ENCODE measurements at places on chromosomes 11 and 22.

- no peak for DNase-seq
Measured at GRCh38 chr11:93288079-93288478, 42.5 kb upstream of the DEUP1 start.

DNA sequence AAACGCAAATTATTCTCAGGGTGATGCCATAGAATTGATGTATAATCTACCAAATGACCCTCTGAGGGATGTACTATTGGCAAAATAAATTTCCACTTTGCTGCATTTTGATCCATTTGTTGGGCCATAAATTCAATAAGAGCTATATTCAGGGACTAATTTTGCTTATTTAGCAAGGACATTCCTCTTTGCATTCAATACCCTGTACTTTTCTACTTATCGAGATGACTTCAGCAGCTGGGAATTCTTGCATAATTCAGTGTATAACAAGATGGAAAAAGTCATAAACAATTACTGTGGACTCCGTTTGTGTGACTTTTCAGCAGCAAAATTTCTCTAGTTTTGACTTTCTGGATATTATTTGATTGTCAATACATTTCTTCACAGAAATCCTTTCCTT, 744.7 kb upstream of the CCDC179 start:
- DNase-seq, result no peak

GRCh38 chr11:61022311-61023085, 51.0 kb downstream of the CD6 start:
- DNase-seq, result no peak

- no peak for DNase-seq
Measured at GRCh38 chr11:24226606-24227005, 270.2 kb upstream of the LUZP2 start.

DNA sequence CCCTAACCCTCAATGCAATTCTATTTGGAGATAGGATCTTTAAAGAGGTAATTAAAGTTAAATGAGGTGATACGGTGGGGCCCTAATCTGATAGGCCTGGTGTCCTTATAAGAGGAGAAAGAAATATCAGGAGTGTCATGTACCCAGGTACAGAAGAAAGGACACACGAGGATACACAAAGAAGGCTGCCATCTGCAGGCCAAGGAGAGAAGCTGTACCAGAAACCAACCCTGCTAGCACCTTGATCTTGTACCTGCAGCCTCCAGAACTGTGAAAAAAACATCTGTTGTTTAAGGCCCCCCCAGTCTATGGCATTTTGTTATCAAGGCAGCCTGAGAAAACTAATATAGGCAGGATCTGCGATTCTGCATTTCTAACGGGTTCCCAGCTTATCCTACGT, 44.2 kb downstream of the FBXO7 start:
- DNase-seq, result no peak

DNA sequence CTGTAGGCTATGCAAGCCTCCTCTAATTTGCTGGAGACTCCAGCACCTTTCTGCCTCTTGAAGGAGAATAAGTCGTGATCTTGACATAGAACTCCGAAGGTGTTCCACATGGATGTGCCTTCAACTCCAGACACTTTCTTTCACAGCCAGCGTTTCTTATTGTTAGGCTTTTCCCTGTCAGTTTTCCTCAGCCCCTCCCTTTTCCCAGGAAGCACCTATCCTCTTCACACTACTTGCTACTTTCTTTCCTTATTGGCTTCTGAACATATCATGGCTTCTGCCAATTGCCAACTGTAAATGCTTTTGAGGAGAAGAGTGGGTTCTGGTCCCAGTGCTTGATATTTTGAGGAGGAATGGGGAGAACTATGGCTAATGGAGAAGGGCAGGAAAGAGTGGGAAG, 216.3 kb upstream of the PGR start:
- DNase-seq, result no peak

DNA sequence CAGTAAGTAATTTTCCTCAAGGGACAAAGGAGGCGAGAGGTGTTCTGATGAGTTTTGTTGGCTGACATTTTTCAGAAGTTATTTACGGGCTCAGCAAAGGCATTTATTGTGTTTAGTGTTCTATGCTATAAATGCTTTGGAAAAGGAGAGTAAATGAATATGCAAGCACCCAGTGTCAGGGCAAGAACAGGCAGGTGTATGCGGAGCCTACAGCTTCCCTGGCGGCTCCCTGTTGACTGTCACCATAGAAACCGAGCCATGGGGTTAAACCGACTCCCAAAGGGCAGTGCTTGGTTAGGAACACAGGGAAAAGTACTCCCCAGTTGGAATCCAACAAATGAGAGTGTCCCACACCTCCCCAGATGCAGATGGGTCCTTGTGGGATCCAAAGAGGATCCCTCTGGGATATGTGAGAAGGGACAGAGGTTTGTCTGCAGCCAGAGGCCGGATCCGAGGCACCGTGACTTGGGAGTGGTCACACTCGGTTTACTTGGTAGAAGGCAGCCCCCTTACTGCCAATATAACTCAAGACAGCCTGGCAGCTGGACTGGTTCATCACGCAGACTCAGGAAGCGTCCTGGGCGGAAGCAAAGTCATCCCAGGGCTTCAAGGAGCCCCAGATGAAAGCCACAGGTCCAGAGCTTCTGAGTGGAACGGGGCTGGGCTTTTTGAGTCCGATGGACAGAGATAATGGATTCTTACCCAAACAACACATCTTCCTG, 329.7 kb downstream of the CTTN start:
- no peak for DNase-seq

DNA sequence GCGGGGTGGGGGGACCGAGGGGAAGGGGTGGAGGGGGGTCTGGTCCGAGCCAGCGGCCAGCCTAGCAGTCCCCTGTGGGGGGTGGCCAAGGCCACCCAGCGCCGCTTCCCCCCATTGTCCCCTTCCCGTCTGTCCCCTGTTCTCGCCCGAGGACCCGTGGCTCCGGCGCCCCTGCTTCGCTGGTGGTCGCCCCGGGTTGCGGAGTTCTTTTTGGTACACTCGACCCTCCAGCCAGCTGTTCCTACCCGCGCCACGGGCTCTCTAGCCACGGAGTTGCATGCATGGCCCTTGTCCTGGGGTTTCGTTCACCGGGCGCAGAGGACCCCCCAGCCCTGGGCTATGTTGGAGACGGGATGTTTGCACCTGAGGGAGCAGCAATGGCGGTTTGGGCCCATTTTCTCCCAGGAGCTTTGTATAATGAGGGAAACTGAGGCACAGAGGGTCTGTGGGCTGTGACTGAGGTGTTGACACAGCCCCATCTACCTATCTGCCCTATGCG, 489 bp downstream of the RNF214 start:
- DNase-seq, result no peak

DNA sequence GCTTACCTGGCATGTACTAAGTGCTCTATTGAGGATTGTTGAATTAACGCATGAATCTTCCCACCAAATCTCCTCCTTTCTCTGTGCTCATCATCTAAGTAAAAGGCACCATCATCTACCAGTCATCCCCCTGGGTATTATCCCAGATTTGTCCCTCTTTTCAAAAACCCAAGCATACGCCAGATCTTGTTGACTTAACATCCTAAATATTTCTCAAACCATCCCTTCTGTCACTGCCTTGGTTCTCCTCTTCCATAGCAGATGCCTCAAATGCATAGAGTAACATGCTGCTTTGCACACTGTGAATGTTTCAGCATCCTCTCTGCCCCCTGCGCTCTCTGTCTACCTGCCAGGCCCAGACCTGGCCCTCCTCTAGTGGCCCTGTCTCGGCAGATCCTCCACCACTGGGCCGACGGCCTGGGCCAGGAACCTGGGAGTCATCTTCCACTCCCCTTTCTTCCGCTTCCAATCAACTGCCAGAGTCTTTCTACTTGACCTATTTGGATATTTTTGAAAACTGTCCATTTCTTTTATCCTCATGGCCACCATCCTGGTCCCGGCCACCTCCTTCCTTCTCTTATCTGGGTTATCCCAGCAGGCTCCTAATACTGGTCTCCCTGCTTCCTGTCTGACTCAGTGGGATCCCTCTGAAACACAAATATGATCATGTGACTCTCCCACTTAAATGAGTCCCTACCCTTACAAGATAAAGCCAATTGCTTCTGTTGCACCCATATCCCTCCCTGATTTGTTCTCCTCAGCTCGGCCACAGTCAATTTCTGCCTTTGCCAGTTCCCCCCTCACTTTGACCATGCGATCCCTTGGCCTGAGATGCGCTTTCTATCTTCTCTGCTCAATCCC, 3.4 kb upstream of the TAB1 start:
- no peak for DNase-seq

DNA sequence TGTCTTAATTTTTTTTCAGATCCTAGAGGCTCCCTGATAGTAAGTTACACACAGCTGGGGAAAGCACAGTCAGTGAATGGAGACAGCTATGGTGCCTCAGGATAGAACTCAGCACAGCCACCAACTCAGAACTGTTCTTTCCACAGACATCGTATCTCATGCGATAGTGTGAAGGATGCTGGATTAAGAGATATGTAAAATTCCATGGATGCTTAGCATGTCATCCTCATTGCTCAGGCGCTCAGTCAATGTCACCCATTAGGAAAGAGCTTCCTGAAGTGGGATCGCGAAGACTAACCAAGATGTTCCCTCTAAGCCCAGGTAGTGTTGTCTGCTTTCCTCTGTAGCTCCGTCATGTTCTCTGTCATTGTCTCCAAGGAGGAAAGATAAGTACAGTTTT, 1000.4 kb downstream of the OPCML start:
- no peak for DNase-seq

DNA sequence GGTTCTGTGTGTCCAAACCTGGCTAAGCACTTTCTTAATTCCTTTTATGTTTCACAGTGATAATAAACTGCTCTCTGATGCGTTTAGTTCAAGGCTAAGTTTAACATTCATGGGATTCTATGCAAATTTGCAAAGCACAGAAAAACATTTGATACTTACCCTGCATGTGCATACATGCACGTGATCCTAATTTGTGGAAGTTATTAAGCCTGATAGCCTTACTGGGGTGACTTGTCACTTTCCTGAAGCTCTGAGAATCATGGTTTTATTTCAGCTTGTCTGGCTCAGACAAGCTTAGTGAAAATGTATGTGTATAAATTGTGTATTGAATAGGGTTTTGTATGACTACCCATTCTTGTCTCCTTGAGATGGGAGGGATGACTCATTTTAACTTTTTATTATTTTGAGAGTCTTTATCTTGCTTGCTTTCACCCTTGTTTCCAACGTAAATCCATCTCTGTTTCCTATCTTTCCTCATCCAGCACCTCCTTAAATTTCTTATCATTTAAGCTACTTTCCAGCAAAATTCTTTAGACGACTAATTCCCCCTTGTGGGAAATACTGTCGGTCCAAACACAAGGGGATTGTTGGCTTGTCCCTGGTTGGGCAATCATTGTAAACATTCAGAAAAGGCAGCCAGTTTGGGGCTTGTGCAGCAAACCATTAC, 167.1 kb downstream of the C11orf91 start:
- no peak for DNase-seq

GRCh38 chr22:30201945-30202344, 44.6 kb downstream of the LIF start:
- DNase-seq, result no peak

DNA sequence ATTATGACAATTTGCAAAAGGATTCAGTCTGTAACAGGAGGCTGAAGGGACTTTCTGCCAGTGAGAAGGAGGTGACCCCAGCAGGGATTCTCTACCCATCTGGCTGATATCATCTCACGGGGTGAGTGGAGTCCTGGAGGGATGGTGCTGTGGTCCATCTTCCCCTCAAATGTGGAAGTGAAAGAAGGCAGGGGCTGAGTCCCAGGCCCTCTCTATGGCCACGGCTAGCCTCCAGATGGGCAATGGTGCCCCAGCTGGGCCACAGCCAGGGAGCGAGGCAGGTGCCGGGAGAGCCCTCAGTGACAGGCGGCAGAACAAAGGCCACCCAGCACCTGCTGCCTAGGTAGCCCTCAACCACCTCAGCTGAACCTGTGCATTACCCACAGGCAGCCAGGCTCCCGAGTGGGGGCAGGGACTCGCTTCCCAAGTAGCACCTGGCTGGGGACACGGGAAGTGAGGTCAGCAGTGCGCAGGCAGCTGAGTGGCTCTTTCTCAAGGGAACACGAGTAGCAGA, 6.7 kb downstream of the NECTIN1 start:
- no peak for DNase-seq

- no peak for DNase-seq
Measured at GRCh38 chr11:26974996-26975395, 18.9 kb upstream of the FIBIN start.

- no peak for DNase-seq
Measured at GRCh38 chr22:43110444-43110926, at the start of gene BIK. TSS of gene BIK (plus strand) at chr22:43110750. CDS start at chr22:43124023, 13,273 bp downstream.

DNA sequence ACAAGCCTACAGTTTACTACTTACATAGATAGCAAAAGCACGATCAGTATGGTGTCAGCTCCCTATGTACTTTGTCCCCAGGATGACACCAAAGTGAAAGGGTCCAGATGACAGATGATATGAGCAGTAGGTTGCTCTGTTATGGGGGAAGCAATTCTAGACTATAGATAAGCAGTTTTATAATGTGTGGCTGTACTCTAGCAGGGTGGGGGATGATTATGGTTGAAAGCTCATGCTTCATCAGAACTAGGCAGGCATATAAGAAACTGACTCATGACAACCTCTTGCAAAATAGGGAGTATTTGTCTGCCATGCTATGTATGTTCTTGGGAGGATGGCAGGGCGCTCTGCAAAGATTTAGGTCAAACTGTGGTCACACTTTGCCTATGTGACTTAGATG, 158.2 kb upstream of the ZBED5 start:
- DNase-seq, result no peak

DNA sequence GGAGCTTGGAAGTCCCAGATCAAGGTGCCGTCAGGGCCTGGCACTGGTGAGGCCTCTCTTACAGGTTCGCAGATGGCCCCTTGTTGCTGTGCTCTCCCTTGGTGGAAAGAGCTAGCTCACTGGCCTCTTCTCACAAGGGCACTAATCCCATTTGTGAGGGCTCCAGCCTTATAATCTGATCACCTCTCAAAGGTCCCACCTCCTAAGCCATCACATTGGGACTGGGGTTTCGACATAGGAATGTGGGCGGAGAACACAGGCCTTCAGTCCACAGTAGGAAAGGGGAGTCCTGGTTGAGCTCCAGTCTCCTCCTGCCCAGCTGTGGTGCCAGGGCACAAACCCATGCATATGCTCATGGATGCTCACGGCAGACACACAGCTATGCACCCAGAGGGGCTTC, 14.0 kb upstream of the LRRC32 start:
- DNase-seq, result no peak

- no peak for DNase-seq
Measured at GRCh38 chr22:33451866-33452469, 393.8 kb upstream of the SYN3 start.

DNA sequence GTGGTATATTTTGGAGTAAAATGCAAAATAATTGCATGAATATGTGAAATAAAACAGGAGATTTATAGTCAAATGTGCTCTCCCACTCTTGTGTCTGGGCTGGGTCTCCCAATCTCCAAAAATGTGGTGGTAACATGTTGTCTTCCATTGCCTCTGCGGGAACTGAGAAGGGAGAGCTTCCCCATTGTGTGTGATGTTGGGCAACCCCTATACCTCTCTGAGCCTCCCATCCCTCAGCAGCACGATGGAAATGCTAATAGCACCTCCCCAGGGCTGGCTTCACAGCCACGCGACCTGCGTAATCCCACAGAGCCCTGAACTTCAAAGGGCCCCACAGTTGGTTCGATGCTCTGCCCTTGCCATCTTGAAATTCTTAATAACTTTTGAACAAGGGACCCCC, 72.0 kb downstream of the TP53I11 start:
- no peak for DNase-seq

Data from right lung (tissue), 10 donors.